ENCODE measurements at places on chromosomes 5 and 9.

GRCh38 chr5:168364750-168365550, 73.5 kb downstream of the WWC1 start:
- no peak for DNase-seq

DNA sequence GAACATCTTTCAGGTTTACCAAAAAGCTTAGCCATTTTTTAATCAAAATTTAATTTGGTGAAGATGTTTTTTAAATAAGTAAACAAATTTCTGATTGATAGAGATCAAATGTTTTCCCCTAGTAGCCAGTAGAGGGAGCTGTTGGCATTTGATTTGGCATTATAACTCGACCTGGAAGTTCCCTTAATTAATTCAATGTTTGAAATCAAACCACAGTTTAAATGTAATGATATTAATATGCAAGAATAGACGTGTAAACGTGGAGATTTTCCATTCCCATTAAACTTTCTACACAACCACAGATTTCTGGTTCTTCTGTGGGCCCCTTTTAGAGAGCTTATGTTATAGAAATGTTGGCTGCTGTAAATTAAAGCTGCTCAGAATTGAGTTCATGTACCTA, 148.1 kb upstream of the MPDZ start:
- DNase-seq = no peak

- DNase-seq = no peak
Observed at GRCh38 chr5:69129413-69129812, 35.6 kb downstream of the SLC30A5 start.

GRCh38 chr5:90641528-90641927, 82.9 kb downstream of the ADGRV1 start:
- no peak for DNase-seq

- no peak for DNase-seq
Observed at GRCh38 chr5:9187614-9188013, 358.3 kb downstream of the SEMA5A start.

GRCh38 chr5:94849821-94850736, 231.6 kb downstream of the SLF1 start:
- peak; percentile 2 for DNase-seq

DNA sequence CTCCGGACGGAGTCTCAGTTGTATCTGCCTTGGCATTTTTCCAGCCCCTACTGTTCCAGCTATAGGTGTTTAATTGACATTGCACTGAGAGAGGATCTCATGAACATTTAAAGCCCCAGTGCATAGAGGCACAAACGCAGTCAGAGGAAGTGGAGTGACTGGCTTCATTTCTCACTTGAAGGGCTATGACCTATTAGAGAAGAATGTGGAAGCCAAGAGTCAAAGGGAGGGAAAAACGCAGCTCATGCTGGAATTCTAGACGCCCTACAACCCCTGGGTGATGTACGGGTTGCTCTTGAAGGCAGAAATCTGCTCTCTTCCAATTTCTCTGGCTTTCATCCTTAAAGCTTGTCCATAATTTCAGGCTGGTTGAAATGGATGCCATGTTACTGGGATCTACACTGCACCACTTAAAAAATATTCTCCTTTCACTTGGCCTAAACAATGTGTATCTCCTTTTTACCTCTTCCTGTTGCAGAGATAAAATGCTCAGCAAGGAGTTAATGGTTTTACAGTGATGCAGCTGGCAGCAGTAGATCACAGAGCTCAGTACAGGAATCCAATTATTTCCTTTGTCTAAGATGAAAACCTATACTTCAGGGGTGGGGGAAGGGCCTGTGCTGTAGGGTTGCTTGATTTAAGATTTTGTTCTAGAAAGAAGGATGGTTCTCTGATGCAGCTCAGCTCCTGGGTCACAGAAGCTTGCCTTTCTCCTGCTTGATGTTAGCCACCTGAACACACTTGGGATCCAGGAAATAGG, 61.8 kb upstream of the MAMDC2 start:
- DNase-seq = no peak

DNA sequence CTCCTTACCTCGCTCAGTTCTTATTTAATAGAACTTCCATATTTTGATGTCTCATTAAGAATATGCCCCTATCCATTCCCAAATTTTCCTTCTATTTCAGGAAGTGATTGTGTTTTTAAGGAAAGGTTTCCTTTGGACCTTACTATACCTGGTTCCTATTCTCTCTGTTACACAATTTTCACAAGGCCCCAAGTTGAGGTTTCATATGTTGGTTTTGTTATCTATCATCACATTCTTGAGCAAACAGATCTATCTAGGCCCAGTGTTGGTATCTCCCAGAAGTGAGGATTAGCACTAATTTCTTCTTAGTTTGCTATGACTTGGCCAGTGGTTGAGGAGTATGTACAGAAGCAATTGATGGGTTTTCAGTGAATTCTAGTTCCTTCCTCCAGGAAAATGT, 41.5 kb downstream of the ALG2 start:
- no peak for DNase-seq

DNA sequence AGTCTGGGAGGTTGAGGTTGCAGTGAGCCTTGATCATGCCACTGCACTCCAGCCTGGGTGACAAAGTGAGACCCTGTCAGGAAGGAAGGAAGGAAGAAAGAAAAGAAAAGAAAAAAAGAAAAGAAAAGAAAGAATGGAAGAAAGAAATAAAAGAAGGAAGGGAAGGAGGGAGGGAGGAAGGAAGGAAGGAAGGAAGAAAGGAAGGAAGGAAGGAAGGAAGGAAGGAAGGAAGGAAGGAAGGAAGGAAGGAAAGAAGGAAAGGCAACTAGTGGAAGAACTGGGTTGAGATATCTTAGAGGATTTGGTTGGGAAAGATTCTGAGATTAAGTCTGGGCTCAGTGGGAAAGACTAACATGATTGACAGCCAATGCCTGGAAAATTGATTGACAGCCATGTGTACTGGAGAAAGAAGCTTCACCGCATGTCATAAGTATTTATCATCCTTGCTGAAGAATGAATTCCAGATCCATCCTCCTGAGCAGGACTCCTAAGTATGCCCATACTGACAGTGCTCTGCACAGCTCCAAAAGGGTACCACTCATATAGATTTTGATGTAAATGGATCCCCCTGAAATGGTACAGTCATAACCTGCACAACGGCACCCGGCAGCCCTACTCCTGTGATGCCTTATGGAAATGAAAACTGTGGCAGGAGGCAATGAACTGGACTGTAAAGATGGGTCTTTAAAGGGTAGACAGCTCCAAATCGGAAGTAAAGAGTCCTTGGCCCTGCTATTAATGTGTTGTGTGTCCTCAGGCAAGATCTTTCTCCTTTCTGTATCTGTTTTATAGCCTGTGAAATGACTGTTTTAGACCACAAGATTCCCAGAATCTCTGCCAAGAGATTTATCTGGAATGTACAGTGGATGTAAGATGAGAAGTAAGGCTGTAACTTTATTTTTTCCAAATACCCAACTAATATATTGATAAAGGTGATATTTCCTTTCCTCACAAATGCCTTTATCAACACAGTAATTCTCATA, 16.9 kb upstream of the ADRA1B start:
- no peak for DNase-seq

DNA sequence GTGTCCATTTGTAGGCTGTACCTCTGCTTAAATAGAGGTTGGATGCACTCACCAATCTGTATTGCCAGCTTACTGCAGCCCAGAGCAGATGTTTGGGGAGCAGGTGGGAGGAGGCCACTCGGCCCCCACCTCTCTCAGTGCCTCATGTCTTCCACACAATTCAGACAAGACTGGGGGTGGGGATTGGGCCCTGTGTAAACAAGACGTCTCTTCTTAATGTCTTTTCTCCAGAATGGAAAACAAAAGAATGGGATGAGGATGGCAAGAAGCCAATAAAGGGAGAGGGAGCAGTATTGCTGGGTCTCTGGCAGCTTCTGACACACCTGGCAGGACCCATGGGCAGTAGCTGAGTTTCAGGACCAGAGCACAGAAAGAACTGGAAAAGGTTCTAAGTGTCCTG, 64.9 kb downstream of the SIL1 start:
- DNase-seq = no peak

- no peak for DNase-seq
Observed at GRCh38 chr9:34592895-34593601, 3.5 kb upstream of the CNTFR start.

- no peak for DNase-seq
Observed at GRCh38 chr5:11222169-11222568, 461.1 kb upstream of the DAP start.

DNA sequence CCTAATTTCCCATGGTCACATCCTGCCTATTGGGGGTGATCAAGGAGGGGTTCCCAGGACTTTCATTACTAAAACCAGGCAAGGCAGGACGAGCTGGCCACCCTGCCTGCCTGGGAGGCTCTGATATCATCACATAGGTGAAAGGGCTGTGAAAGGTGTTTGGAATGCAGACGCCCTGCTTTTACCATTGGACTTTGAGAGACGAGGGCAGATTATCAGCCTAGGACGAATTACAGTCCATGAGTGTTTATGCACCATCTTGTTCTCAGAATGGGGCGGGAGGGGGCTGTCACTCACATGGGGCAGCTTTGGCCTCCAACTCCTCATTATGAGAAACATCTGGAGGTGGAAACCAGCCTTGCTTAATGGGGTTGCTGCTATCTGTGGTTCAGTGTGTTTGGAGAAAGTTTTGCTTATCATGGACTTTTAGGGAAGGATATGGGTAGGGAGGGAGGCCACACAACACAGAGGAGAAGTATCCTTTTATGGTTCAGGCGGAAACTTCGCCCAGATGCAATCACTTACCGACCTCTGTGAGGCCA, 69.8 kb upstream of the UBTD2 start:
- DNase-seq = no peak

DNA sequence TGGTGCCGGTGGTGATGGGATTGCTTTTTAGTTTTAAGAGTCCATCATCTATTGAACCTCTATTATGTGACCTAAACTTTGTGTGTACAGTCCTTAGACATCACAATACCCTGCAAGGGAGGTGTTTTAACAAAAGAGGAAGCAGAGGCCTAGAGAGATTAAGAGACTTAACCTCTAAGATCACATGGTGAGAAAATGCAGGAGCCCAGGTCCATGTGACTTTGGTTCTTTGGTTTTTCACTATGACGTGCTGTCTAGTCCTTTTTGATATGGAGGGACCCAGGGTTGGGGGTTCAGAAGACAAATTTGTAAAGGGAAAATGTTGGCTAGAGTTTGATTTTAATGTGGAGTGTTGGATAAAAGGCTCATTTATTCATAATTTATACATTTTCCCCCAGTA, 34.1 kb upstream of the TRMT10B start:
- no peak for DNase-seq

GRCh38 chr5:170525470-170526211, 21.8 kb downstream of the KCNIP1 start:
- DNase-seq = no peak

- DNase-seq = no peak
Observed at GRCh38 chr5:161421067-161421466, 125.5 kb downstream of the GABRB2 start.
